ENCODE measurements at places on chromosomes 7 and 10. TPM values are rescaled to one million over a fixed set of nuclear protein-coding genes. Genes with fewer than 3 reads are reported as not detected.

Gene GIMAP8
- 16.6 TPM for total RNA-seq

GRCh38 chr10:87503886-87504285 is 807 bp upstream of the MINPP1 start:
- no peak for DNase-seq

Gene FOXP2
- total RNA-seq, result 5.5 TPM

DNA sequence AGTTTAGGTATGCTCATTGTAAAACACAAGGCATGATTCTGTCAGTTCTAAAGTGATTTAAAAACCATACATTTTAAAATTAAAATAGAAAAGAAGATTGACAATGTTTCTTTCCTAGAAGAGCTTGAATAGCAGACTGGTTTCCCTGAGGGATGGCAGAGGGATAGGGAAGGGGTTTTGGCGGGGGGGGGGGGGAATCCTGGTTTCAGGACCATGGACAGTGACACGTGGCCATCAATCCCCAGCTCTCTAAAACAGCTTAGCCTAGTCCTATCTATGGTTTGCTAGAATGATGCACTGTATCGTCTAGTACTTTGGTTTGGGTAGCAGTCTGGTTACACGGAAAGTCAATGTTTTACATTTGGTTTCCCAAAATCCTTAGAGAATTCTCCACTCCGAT is 88.7 kb downstream of the PHYHIPL start:
- DNase-seq, result no peak

- no peak for DNase-seq
These were observed 354.6 kb downstream of the PHF14 start for GRCh38 chr7:11328309-11328708.

DNA sequence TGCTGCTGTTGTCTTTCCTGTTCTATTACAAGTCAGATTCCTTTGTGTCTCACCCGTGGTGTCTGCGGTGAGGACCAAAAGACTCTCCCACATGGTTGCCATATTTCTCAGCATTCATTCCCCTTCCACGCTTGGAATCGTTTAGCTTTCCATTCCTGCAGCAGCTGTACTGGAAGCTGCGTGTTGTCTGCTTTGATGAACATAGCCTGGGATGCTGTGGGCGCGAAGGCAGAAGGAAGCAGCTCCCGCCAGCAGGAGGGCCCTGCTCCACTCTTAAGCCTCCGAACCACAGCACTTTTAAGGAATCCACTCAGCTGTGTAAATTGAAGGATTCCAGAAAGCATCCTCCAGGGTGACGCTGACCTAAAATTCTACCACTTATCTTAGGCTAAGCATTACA is 303.6 kb upstream of the PITRM1 start:
- no peak for DNase-seq

- no peak for DNase-seq
These were observed 6.9 kb downstream of the PPIF start for GRCh38 chr10:79354141-79354540.

DNA sequence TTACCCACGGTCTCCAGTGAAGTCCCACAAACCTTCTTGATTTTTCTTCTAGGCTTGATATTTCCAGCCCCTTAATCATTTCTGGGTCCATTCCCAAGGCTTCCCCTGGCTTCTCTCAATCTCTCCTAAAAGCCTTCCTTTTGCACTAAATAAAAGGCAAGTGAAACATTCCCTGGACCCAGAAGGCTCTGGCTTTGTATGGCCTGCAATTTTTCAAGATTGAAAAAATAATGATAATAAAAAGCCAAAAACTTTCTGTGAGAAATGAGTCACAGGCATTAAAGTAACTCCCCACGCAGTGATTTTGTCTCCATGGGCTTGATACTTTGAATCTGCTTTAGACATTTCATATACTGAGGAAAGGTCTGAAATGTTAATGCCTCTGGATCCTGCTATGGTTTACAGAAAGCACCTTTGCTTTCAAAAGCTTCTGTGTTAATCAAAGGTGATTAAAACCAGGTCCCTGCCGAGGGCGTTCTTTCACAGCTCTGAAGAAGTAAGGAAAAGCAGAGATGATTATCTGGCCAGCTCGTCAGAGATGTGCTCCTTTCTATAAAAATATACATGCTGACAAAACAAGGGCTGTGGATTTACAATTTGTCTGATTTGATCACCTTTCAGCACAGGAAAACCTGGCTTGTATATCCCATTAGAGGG is 118.9 kb upstream of the TMEM72 start:
- DNase-seq, result no peak

- peak; percentile 40 for DNase-seq
These were observed 540.3 kb upstream of the MGMT start for GRCh38 chr10:128926711-128927110.

DNA sequence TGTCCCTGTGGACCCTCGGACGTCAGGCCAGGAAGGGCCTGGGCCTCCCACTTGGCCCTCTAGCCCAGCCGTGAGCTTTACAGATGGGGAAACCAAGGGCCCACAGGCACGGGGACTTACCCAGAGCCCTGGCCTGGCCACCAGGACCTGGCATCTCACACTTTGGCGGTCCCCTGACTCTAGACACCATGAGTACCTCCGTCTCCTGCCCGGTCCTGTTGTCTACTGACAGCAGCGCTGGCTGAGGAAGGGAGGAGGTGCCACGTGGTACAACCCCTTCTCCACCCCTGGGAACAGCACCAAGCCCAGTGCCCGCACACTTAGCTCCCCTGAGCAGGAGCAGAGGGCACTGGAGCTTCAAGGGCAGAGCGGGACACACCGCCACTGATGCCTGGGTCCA is 26.1 kb downstream of the ADGRA1 start:
- DNase-seq, result no peak

- DNase-seq, result no peak
These were observed 16.6 kb downstream of the ADGRA1 start for GRCh38 chr10:133104068-133104962.

Gene TUBB8
- not detected for total RNA-seq
